ENCODE measurements at places on chromosomes 2 and 18. TPM values are rescaled to one million over a fixed set of nuclear protein-coding genes. Genes with fewer than 3 reads are reported as not detected.

- H3K27ac ChIP-seq = no peak overlapping the region
- H3K27me3 ChIP-seq = no peaks in the 10 kb centered on the region
- DNase-seq = peak; percentile 47
- peaks cover 12% of the 10 kb centered on the region for H3K4me1 ChIP-seq
These were observed 37.8 kb downstream of the MBD5 start for GRCh38 chr2:148058641-148059040.

DNA sequence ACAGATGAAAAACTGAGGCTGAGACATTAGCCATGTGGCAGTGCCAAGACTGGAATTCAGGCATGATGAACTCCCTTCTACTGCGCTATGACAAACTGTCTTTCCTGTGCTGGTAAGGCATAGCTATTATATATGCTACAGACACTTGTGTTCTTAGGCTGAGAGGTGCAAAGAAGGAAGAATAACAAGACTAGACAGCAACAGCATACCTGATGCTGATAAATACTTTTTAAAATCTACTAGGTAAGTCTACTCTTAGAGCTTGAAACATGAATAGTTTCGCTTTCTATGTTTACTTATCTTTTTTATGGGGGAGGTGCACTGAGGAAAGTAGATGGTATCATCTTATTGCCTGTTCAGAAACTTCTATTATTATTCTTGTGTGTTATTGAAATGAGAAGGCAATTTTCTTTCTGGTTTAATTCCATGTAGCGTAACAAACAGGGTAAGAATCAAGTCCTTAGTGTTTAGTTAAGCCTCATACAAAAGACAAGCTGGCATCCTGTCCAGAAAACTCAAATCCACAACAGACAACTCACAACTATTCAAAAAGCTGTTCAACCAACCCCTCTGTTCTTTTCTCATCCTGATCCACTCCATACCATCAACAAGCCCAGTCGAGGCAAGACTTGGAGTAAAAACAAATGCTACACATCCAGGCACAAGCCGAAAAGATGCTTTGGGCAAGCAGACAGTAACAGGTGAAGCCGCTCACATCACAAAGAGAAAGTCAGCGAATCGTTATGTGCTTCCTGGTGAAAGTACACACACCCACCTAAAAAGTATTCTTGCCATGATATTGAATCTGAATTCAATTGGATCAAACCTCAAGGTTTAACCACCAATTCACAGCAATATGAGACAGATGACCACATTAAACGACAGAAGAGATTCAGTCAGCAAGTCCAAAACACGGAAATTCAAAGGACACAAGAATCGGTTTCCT is 1.5 kb downstream of the TTC32 start:
- DNase-seq = peak; percentile 41
- peaks cover 48% of the 10 kb centered on the region for H3K4me1 ChIP-seq

DNA sequence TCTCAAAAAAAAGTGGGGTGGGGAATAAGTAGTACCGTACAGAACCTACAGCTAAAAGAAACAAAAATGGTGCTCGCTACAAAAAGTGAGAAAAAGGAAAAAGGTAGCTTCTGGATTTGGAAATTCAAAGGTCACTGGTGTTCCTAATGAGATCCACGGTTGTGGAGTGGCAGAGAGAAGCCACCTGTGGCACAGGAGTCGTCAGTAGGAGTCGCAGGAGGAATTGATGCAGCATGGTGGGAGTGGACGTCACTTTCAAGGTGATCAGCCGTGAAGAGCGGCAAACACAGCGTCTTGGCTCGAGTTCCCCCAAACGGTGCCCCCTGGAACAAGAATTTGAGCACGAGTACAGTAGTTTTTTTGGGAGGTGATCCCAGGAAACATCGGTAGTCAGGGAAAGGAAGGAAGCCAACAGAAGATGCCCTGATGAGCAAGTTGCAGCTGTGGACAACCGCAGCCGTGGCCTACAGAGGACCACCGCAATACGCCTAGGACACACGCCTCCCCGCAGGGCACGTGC is 1.4 kb upstream of the TTL start:
- H3K4me3 ChIP-seq = peak overlapping the region; percentile 93
- H3K27ac ChIP-seq = no peak overlapping the region
- peaks cover 17% of the 10 kb centered on the region for H3K4me1 ChIP-seq
- no peaks in the 10 kb centered on the region for H3K27me3 ChIP-seq

- no peaks in the 10 kb centered on the region for H3K36me3 ChIP-seq
- no peaks in the 10 kb centered on the region for H3K27me3 ChIP-seq
- no peaks in the 10 kb centered on the region for H3K4me1 ChIP-seq
- no peak overlapping the region for H3K27ac ChIP-seq
These were observed 177.7 kb upstream of the ZC3H15 start for GRCh38 chr2:186308347-186308746.

- no peak for DNase-seq
- H3K36me3 ChIP-seq = no peaks in the 10 kb centered on the region
- H3K27me3 ChIP-seq = no peaks in the 10 kb centered on the region
- no peak overlapping the region for H3K4me3 ChIP-seq
- no peak overlapping the region for H3K27ac ChIP-seq
- peaks cover 33% of the 10 kb centered on the region for H3K4me1 ChIP-seq
These were observed 349.7 kb upstream of the GALNT5 start for GRCh38 chr2:156907806-156908205.

DNA sequence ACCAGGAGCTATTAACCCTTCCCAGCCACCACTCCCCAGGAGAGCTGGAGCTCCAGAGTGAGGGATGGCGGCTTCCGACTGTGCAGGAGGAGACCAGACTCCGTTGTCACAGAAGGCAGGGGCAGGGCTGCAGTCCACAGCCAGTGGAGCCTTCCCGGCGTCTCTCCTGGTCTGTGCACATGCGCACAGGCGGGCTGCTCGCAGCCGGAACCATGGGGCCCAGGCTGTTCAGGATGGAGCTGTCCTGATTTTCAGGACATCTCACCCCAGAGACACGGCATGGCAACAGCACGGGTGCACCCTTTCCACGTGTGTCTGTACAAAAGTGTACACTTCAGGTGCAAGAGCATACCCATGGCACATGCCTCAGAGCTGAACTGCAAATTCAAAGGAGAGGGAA is 28.9 kb downstream of the EIPR1 start:
- no peak overlapping the region for H3K27ac ChIP-seq
- no peaks in the 10 kb centered on the region for H3K4me1 ChIP-seq
- 0 out of 2 replicates have a peak, but pooled peaks cover 5% of the 10 kb centered on the region for H3K36me3 ChIP-seq

- H3K4me1 ChIP-seq = no peaks in the 10 kb centered on the region
- no peak overlapping the region for H3K4me3 ChIP-seq
- H3K27me3 ChIP-seq = peaks cover 12% of the 10 kb centered on the region
- no peaks in the 10 kb centered on the region for H3K36me3 ChIP-seq
These were observed 10.9 kb upstream of the NFATC1 start for GRCh38 chr18:79384834-79385233.

DNA sequence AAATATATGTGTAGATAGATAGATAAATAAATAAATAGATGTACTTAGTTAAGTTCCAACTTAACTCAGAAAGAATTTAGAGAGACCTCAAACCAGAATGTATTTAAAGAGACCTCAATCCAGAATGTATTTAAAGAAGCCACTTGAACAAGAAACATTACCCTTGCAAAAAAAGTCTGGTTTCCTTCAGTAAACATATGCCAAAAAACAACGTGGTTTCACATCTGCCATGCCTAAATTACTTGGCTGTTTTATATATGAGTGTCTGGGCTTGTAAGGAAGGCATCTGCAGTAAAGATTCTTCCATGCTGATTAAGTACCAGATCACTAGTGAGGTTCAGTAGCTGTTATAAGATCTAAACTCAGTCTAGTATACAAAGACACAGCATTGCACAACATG is 29.1 kb upstream of the RPE start:
- H3K4me3 ChIP-seq = no peak overlapping the region
- DNase-seq = no peak
- no peak overlapping the region for H3K27ac ChIP-seq
- H3K36me3 ChIP-seq = no peaks in the 10 kb centered on the region

DNA sequence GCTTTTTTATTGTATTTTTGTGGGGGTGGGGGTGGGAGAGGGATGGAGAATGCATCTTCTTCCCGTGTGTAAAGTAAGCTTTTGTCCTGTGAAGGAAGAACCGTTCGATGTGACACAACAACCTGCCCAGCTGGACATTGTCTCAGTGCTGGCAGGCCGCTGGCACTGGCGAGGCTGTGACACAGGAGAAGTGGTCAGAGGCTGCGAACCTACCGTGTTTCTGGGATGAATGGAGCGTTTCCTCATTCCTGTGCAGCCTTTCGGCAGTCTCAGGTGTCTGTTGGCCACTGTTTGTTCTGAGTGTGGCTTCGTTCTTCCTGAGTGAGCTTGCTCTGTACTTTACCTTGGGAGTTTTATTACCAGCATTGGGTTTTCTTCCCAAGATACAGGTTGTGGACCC is 8.0 kb downstream of the RAMP1 start:
- H3K36me3 ChIP-seq = no peaks in the 10 kb centered on the region
- no peak overlapping the region for H3K27ac ChIP-seq
- DNase-seq = no peak

- no peak for DNase-seq
- no peaks in the 10 kb centered on the region for H3K4me1 ChIP-seq
- H3K27ac ChIP-seq = no peak overlapping the region
- H3K27me3 ChIP-seq = no peaks in the 10 kb centered on the region
- H3K4me3 ChIP-seq = no peak overlapping the region
These were observed 53.1 kb downstream of the VIL1 start for GRCh38 chr2:218471982-218472381.

- H3K27me3 ChIP-seq = no peaks in the 10 kb centered on the region
- H3K27ac ChIP-seq = no peak overlapping the region
- no peak overlapping the region for H3K4me3 ChIP-seq
- H3K36me3 ChIP-seq = no peaks in the 10 kb centered on the region
- peaks cover 36% of the 10 kb centered on the region for H3K4me1 ChIP-seq
These were observed 11.0 kb upstream of the TRIB2 start for GRCh38 chr2:12705742-12706141.

DNA sequence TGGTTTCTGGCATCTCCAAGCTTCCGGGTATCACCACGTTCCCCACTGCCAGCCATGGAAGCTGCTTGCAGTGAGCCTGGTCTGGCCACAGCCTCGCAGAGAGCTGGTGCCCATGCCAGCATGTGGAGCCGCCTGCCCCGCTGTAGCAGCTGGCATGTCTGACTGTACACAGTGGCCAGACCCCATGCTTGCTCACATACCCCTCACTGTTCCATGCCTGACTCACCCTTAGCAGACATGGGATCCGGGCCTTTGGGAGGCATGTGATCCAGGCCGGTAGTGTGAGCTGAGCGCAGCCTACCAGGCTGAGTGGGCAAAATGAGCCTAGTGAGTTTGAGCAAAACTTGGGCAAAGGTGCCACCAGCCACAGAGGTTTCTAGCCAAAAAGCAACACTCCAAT is 18.8 kb upstream of the RPRD1A start:
- no peak overlapping the region for H3K27ac ChIP-seq
- H3K36me3 ChIP-seq = no peaks in the 10 kb centered on the region
- no peak overlapping the region for H3K4me3 ChIP-seq
- H3K27me3 ChIP-seq = no peaks in the 10 kb centered on the region

GRCh38 chr18:61596296-61596695 is 263.1 kb downstream of the CDH20 start:
- peaks cover 17% of the 10 kb centered on the region for H3K4me1 ChIP-seq
- no peaks in the 10 kb centered on the region for H3K36me3 ChIP-seq
- peak overlapping the region; percentile 20 for H3K4me3 ChIP-seq
- peak; percentile 53 for DNase-seq
- no peaks in the 10 kb centered on the region for H3K27me3 ChIP-seq
- no peak overlapping the region for H3K27ac ChIP-seq

DNA sequence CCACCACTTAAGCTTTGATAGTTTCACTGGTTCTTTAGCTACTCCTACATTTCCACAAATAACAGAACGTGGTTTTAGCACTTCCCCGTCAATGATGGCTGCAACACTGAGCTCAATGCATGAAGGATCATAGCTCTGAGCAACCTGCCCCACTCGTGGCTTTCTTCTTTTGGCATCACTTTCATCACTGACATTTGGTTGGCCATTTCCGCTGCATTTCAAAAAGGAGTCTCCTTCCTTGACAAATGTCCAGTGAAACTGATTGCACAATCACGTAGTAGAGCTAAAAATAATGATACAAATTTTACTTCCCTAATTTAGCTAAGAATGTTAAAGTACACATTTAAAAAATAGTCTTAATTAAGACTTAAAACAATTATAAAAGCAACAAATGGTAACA is 205.2 kb upstream of the HDAC4 start:
- no peaks in the 10 kb centered on the region for H3K36me3 ChIP-seq
- no peak for DNase-seq
- H3K4me1 ChIP-seq = no peaks in the 10 kb centered on the region

DNA sequence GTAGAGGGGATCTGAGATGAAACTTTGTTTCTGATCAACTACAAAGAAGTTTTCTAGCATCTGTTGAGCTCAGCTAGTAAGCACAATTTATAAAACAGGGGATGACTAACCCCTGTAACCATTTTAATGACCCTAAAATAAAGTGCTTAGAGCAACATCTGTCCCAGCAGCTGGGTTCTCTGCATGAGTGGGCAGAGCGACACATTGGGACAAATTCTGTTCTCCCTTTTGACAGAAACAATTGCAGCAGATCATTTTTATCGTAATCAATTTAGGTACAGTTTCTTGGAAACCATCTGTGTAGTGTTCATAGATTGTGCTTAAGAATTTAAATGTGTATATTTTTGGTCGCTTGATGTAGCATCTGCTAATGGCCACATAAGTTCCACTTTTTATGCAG is 678.0 kb downstream of the RNF144A start:
- H3K4me3 ChIP-seq = no peak overlapping the region
- no peaks in the 10 kb centered on the region for H3K36me3 ChIP-seq
- H3K27me3 ChIP-seq = no peaks in the 10 kb centered on the region
- no peak overlapping the region for H3K27ac ChIP-seq
- no peaks in the 10 kb centered on the region for H3K4me1 ChIP-seq

DNA sequence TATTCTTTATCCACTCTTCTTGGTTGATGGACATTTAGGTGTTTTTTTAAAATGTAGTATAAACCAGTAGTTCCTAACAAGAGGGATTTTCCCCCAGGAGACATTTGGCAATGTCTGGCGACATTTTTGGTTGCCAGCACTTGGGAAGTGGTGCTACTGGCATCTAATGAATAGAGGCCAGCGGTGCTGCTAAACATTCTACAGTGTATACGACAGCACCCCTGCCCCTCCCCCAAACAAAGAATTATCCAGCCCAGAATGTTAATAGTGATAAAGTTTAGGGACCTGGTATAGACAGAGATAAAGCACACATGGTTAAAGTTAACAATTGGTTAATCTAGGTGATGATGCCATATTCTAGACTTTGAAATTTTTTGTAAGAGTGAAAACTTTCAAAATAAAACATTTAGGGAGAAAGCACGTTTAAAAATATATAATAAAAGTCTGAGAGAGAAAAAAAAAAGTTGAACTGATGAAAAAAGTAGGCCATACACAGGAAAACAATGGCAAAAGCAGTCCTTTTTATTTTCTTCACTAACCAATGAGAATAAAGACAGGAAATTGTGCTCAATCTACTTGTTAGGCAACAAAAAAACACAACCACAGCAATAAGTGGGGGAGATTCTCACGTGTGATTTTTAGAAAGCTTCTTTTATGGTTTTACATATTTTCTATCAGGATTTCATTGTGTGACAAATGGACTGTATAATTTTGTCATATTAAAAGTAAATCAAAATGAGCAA is 14.8 kb downstream of the FBXO48 start:
- no peak overlapping the region for H3K27ac ChIP-seq
- no peaks in the 10 kb centered on the region for H3K36me3 ChIP-seq
- DNase-seq = no peak

The CDK15 gene
- total RNA-seq = 1.3 TPM

The LHCGR gene
- not detected for total RNA-seq

The ANKRD62 gene
- total RNA-seq = not detected

The TNFAIP6 gene
- total RNA-seq = 8.9 TPM

The RAMP1 gene
- total RNA-seq = 4.8 TPM

The ALPP gene
- not detected for total RNA-seq

The TMEFF2 gene
- total RNA-seq = not detected

The SERPINB4 gene
- total RNA-seq = not detected

All from GM23248 (cell line).